Type B pancreatic cell (in vitro differentiated cells): ENCODE measurements at places on chromosomes 6 and 20.

GRCh38 chr6:84258268-84258667 lies 30.8 kb upstream of the CEP162 start:
- DNase-seq: no peak

GRCh38 chr20:46573234-46573633 lies 22.8 kb upstream of the OCSTAMP start:
- no peak for DNase-seq

- DNase-seq: no peak
Observed at GRCh38 chr20:6709910-6710595, 57.4 kb upstream of the BMP2 start.

DNA sequence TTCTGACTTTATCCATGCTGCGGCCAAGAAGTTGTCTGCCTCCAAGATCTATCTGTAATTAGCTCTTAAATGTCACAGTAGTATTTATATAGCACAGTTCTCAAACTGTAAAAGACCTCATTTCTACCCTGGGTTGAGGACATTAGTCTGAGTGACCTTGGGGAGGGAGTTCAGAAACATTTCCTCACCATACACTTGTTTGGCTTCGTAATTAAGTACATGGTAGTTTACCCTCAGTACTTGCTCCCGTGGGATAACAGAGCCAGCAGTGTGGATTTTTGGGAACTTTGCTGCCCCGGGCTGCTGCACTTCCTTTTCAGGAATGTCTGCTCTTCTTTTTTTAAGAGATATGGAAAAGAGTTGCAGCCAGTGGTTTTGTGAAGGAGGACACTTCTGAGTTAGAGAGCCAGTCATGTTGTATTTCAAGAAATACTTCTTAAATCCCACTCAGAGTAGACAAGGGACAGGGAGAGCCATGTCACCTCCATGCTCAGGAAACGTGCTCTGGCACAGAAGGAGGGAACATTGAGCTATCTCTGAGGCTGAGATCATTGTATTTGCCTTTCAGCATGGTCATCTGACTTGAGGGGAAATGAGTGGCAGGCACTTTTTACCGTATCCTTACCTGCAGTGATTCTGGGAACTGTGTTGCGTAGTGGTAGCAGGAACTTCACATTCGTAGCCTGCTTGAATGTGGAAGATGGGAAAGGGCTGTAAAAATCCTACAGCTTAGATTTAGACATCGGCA lies 33.6 kb downstream of the RPRD1B start:
- DNase-seq: no peak

- no peak for DNase-seq
Observed at GRCh38 chr20:39738651-39739050, 776.5 kb downstream of the DHX35 start.

- DNase-seq: no peak
Observed at GRCh38 chr6:63805808-63806572, 170.4 kb downstream of the PHF3 start.

DNA sequence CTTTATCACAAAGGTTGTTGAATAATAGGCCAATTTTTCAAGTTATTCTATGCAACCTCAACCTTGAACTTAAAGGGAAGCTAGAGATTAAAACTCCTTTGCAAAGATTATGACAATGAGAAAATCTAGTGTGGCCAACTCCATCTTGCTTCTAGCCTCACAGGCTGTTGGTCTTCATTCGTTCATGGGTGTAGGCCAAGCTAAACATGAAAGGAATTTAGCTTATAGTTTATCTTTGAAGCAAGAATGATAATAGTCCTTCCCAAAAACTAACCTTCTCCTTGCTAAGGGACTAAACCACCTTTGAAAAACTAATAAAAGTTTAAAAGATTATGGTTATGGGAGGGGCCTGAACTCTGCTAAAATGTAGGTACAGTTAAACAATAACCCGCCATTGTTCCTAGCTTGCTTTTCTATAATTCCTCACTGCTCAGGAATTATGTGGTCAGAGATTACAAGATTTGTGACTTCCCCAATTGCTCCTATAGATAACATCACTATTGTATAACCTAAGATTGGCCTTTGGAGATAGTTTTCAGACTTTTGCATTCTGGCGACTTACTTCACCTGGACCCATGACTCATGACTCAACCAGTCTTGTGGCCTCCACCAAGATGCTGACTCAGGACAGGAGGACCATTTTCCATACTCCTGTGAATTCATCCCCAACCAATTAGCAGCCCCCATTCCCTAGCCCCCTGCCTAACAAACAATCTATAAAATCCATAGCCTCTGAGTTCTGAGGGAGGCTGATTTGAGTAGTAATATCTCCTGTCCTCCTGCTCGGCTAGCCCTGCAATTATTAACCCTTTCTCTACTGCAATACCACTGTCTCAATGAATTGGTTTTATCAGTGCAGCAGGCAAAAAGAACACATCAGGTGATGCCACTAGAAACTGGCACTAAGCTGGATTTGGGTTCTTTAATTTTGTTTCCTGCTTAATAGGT lies 154.5 kb downstream of the CD83 start:
- DNase-seq: no peak

DNA sequence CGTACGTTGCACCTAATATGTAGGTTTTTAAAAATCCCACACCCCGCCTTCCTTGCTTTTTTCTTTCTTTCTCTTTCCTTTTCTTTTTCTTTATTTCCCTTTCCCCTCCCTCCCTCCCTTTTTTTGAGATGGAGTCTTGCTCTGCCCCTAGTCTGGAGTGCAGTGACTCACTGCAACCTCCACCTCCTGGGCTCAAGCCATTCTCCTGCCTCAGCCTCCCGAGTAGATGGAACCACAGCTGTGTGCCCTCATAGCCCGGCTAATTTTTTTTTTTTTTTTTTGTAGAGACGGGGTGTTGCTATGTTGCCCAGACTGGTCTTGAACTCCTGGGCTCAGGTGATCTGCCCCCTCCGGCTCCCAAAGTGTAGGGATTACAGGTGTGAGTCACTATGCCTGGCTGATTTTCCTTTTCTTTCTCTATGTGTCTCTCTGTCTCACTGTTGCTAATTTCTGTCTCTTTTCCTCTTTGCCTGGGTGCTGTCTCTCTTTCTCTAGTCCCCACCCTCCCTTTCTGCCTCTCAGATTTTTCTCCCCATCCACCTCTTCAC lies 61.2 kb downstream of the SRC start:
- no peak for DNase-seq

- no peak for DNase-seq
Observed at GRCh38 chr20:17941087-17941825, 27.3 kb downstream of the SNX5 start.

- DNase-seq: no peak
Observed at GRCh38 chr6:148583631-148584030, 163.2 kb upstream of the UST start.

- DNase-seq: no peak
Observed at GRCh38 chr20:47809161-47809960, 24.1 kb upstream of the SULF2 start.

GRCh38 chr20:51164731-51165130 lies 141.8 kb upstream of the KCNG1 start:
- DNase-seq: no peak
